ENCODE measurements at places on chromosomes 2 and 18.

- no peak for DNase-seq
These were observed 49.8 kb downstream of the ADI1 start for GRCh38 chr2:3469486-3469885.

DNA sequence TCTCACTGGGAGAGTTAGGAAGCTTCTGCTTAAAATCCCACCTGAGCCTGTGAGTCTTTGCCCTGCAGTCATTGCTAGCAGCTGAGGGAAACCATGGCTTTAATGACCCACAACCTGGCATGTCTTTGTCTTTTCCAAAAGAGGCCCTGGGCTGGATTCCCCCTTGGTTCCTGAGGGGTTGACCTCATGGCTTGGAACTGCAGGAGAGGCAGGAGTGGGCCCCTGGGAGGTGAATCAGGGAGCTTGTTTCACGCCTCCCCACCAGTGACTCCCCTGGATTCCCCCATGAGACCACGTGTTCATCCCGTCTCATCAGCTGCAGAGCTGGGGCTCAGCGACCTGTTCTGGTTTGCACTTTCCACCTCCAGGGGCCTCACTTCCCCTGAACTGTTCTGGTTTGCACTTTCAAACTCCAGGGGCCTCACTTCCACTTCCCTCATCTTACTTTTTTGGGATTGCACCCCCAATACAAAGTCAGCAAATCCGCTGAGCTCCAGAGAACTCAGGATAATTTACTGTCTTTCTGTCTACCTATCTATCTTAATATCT is 58.5 kb upstream of the TMEM18 start:
- DNase-seq: no peak

DNA sequence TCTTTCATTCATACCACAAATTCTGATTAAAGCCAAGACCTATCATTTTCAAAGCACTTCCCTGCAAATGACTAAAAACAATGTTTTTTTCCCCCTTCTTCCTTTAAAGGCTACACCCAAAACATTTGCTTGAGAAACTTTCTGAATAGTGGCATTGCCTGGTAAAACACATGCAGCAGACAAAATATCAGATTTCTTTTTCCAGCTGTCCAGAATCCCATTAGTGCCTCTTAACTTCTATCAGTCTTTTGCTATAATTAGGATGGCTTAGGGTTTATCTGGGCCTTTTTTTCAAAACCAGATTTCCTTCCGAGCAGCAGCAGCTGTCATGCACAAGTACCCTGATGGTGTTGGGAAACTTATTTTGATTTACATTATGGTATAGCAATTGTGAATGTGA is 50.6 kb downstream of the ALPK2 start:
- no peak for DNase-seq

DNA sequence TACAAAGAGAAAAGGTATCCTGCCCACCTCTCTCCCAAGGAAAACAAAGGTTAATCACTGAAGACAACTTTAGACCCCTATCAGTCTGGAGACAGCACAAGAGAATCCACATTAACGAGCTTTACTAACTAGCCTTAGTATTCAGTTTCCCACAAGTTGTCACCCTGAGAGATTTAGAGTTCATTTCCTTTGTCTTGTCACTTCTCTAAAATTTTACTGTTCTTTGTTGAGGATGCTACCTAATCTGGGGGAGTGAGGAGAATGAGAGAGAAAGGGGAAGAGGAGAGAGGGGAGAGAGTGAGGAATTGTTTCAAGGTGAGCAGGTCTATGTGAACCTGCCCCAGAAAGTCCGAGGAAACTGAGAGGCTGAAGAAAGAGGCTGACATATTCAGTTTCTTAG is 28.4 kb downstream of the C2orf76 start:
- DNase-seq: no peak

GRCh38 chr2:51710222-51710621 is 678.3 kb upstream of the NRXN1 start:
- DNase-seq: no peak

All from stimulated activated CD8-positive, alpha-beta memory T cell treated with anti-CD3 and anti-CD28 coated beads, Interleukin-4, amount 100 ng/mL, for 1 hour (primary cell).